CD4-positive, alpha-beta T cell (primary cell): ENCODE measurements at places on chromosomes 6 and 20. TPM values are rescaled to one million over a fixed set of nuclear protein-coding genes. Genes with fewer than 3 reads are reported as not detected.

Gene PSORS1C1
- not detected for total RNA-seq

GRCh38 chr20:24993337-24994185 is 1.0 kb upstream of the APMAP start:
- no peak for DNase-seq
- peaks cover 8% of the 10 kb centered on the region for H3K36me3 ChIP-seq
- H3K27me3 ChIP-seq = no peaks in the 10 kb centered on the region
- peak overlapping the region; percentile 87 for H3K4me3 ChIP-seq
- H3K4me1 ChIP-seq = peaks cover 38% of the 10 kb centered on the region

DNA sequence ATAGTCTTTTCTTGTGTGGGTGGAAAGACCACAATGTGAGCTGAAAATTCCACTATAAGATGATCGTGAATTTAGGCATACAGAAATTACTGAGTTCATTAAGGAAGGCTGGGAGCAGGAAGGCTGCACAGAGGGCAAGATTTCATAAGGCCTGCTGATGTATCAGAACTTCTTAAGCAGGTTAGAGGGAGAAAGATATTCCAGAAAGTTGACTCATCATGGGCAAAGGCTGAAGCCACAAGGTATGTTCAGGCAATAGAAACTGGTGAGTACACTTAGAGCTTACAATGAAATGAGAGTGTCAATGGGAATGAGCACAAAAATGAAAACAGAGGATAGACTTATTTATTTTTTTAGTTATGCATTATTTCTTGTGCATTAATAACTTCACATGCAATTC is 618.6 kb downstream of the CBLN4 start:
- H3K4me1 ChIP-seq = no peaks in the 10 kb centered on the region
- H3K36me3 ChIP-seq = no peaks in the 10 kb centered on the region
- H3K27ac ChIP-seq = no peak overlapping the region

Gene RAB44
- 0.22 TPM for total RNA-seq

Gene CDH4
- 0.11 TPM for total RNA-seq

Gene OPN5
- not detected for total RNA-seq

Gene OR14J1
- total RNA-seq = not detected

Gene NEU1
- total RNA-seq = 19.7 TPM

Gene GNAS-AS1
- not detected for total RNA-seq

- H3K4me1 ChIP-seq = no peaks in the 10 kb centered on the region
- no peaks in the 10 kb centered on the region for H3K27me3 ChIP-seq
- peaks cover 46% of the 10 kb centered on the region for H3K36me3 ChIP-seq
- no peak overlapping the region for H3K4me3 ChIP-seq
- DNase-seq = no peak
These were observed 124.8 kb downstream of the INSM1 start for GRCh38 chr20:20492521-20493332.

GRCh38 chr6:100057941-100058340 is 63.9 kb upstream of the MCHR2 start:
- no peaks in the 10 kb centered on the region for H3K36me3 ChIP-seq
- no peaks in the 10 kb centered on the region for H3K27me3 ChIP-seq
- DNase-seq = no peak
- no peak overlapping the region for H3K4me3 ChIP-seq

GRCh38 chr6:145699462-145699861 is 35.9 kb downstream of the EPM2A start:
- no peaks in the 10 kb centered on the region for H3K27me3 ChIP-seq
- no peak overlapping the region for H3K4me3 ChIP-seq
- no peak for DNase-seq

- no peak overlapping the region for H3K27ac ChIP-seq
- H3K4me3 ChIP-seq = no peak overlapping the region
- peaks cover 3% of the 10 kb centered on the region for H3K36me3 ChIP-seq
- no peaks in the 10 kb centered on the region for H3K27me3 ChIP-seq
These were observed 23.0 kb downstream of the RALY start for GRCh38 chr20:34016736-34017135.

DNA sequence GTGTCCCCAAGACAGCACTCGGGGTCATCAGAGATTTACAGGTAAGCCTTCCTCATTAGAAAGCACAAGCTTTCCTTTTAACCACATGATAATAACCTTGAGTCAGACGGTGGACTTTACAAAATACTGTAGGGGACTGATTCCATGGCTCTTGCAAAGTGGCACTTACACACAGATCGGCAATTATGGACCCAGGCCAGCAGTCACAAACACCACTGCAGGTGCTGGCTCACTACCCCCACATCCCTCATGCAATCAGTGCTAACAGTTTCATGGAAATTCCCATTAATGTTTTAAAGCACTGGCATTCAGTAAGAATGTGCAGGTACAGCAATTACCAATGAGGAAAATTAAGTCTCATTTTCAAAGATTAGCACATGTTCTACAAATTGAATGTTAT is 516.5 kb downstream of the PRKN start:
- no peaks in the 10 kb centered on the region for H3K4me1 ChIP-seq
- no peak overlapping the region for H3K4me3 ChIP-seq

DNA sequence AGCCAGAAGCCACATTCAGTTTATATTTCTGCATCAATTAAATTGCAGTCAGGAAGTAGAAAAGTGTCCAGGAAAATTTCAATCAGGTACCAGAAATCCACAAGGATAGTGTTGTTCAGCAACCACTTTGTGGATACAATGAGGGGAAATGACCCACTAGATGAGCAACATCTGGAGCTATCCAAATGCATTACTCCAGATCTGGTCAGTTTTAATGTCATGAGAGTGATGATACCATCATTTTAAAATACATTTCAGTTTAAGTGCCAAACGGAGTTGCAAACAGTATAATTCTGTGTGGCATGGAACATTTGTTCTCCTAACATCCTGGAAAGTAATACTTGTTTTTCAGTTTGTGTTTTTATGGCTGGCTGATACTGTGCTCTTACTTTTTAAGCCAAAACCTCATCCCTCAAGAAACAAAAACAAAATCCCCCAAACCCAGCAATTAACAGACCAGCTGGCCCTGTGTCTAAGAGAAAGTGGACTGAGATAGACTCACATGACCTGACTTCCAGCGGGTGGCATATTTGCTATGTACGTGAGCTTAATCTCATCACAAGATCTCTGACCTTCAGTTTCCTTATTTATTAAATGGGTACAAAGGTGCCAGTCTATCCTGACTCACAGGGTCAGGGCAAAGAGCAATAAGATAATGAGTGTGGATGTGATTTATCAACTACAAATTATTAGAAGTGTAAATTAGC is 58.8 kb upstream of the CNKSR3 start:
- no peak overlapping the region for H3K27ac ChIP-seq
- no peaks in the 10 kb centered on the region for H3K36me3 ChIP-seq
- H3K4me3 ChIP-seq = no peak overlapping the region
- no peaks in the 10 kb centered on the region for H3K4me1 ChIP-seq
- peaks cover 3% of the 10 kb centered on the region for H3K27me3 ChIP-seq

- H3K27me3 ChIP-seq = peaks cover 36% of the 10 kb centered on the region
- peak overlapping the region; percentile 32 for H3K4me3 ChIP-seq
- H3K36me3 ChIP-seq = no peaks in the 10 kb centered on the region
- peaks cover 30% of the 10 kb centered on the region for H3K4me1 ChIP-seq
These were observed 87.5 kb downstream of the ZFP64 start for GRCh38 chr20:52103913-52104545.

GRCh38 chr6:91087908-91088307 is 501.0 kb upstream of the MAP3K7 start:
- H3K4me3 ChIP-seq = no peak overlapping the region
- H3K27me3 ChIP-seq = no peaks in the 10 kb centered on the region
- no peaks in the 10 kb centered on the region for H3K4me1 ChIP-seq
- H3K27ac ChIP-seq = no peak overlapping the region
- DNase-seq = no peak

Gene FILIP1
- total RNA-seq = 0.06 TPM

DNA sequence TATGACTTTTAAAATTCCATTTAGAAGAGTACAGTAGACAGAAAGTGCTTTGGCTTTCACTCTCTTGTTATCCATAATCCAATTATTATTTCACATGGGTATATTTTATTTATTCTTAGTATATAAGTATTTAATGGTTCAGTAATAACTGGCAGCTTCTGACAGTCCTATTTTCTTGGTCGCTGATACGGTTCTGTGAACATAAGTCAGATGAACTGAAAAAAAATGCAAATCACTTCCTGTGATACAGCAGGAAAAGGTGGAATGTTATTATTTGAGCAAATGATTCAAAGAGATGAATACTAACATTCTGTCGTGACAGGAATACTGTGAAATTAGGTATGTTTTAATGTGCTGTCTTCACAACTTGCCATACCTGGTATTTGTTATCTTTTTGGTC is 132.3 kb downstream of the ARHGAP18 start:
- no peak for DNase-seq
- H3K4me1 ChIP-seq = no peaks in the 10 kb centered on the region
- no peaks in the 10 kb centered on the region for H3K36me3 ChIP-seq
- H3K4me3 ChIP-seq = no peak overlapping the region
- no peaks in the 10 kb centered on the region for H3K27me3 ChIP-seq
- no peak overlapping the region for H3K27ac ChIP-seq

Gene TFAP2C
- total RNA-seq = not detected

DNA sequence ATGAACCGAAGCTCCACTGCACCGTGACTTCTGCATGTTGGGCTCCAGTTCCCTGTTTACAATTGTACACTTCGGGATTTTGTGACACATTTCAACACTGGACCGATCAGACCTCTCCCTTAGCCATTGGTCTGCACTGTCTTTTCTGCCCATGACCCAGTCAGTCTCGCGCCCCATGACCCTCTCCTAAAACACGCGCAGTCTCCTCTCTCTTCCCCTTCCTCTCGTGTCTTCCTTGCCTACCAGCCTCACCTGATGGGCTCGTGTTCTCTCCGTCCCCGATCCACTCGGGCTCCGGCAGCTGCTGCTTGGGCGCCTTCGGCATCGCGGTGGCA is 535 bp upstream of the ABCF1 start:
- H3K4me1 ChIP-seq = peaks cover 45% of the 10 kb centered on the region
- peak overlapping the region; percentile 82 for H3K4me3 ChIP-seq
- H3K36me3 ChIP-seq = peaks cover 8% of the 10 kb centered on the region
- H3K27me3 ChIP-seq = no peaks in the 10 kb centered on the region
- H3K27ac ChIP-seq = peak overlapping the region; percentile 94
- no peak for DNase-seq

DNA sequence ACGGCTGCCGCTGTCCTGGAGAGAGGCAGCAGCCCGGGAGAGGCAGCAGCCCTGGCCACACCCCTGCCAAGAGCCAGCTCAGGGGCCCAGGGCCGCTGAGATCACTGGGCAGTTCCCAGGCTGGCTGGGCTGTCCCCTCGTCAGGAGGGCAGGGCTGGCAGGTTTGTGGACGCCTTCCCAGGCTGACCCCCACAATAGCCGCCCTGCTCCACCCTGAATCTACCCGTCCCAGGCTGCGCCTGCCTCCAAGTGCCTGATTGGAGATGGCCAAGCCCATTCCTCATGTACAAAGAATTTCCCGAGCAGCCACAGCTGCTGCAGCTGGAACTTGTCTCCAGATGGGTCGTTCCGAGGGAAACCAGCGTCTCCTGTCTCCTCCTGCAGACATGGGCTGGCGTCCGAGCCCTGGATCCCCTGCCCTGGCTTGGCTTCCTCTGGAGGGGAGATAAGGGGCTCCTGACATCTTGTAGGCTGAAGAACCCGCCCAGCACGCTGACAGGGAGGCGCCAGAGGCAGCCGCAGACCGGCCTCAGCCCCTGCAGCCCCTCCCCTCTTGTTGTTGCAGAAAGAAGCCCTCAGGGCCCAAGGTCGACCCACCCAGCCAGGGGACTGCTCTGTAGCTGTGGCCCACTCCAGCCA is 9.4 kb upstream of the GATA5 start:
- H3K27ac ChIP-seq = no peak overlapping the region
- no peak for DNase-seq
- H3K4me3 ChIP-seq = no peak overlapping the region
- peaks cover 67% of the 10 kb centered on the region for H3K27me3 ChIP-seq
- peaks cover 10% of the 10 kb centered on the region for H3K4me1 ChIP-seq

GRCh38 chr6:150514806-150515380 is 84.8 kb upstream of the PLEKHG1 start:
- H3K4me3 ChIP-seq = no peak overlapping the region
- no peaks in the 10 kb centered on the region for H3K4me1 ChIP-seq
- no peaks in the 10 kb centered on the region for H3K27me3 ChIP-seq
- H3K27ac ChIP-seq = no peak overlapping the region

Gene C6orf58
- not detected for total RNA-seq
